Adrenal gland (tissue), 19 donors: ENCODE measurements at places on chromosomes 12 and 14. TPM values are rescaled to one million over a fixed set of nuclear protein-coding genes. Genes with fewer than 3 reads are reported as not detected.

The DNAJC22 gene
- 0.48 TPM for polyA plus RNA-seq

The SOAT2 gene
- polyA plus RNA-seq, result 0.34 TPM

The KLRK1 gene
- 2.4 TPM for polyA plus RNA-seq

The ACYP1 gene
- polyA plus RNA-seq, result 66.8 TPM

The CLEC4A gene
- polyA plus RNA-seq, result 3.7 TPM

The RTN1 gene
- 5.1 TPM for polyA plus RNA-seq

The RAPGEF3 gene
- polyA plus RNA-seq, result 43.8 TPM

The EPYC gene
- not detected for polyA plus RNA-seq

The SLC2A3 gene
- 19.5 TPM for polyA plus RNA-seq

The TPPP2 gene
- 0.80 TPM for polyA plus RNA-seq

The ARHGAP9 gene
- polyA plus RNA-seq, result 4.1 TPM

The ZDHHC22 gene
- 0.24 TPM for polyA plus RNA-seq

The CCDC197 gene
- polyA plus RNA-seq, result not detected

The NFE2 gene
- polyA plus RNA-seq, result 0.13 TPM

The LMNTD1 gene
- polyA plus RNA-seq, result not detected

The KRT75 gene
- polyA plus RNA-seq, result not detected

The ERP27 gene
- polyA plus RNA-seq, result 3.0 TPM
